Omental fat pad (tissue), 4 donors: ENCODE measurements at places on chromosomes 6 and 20. TPM values are rescaled to one million over a fixed set of nuclear protein-coding genes. Genes with fewer than 3 reads are reported as not detected.

DNA sequence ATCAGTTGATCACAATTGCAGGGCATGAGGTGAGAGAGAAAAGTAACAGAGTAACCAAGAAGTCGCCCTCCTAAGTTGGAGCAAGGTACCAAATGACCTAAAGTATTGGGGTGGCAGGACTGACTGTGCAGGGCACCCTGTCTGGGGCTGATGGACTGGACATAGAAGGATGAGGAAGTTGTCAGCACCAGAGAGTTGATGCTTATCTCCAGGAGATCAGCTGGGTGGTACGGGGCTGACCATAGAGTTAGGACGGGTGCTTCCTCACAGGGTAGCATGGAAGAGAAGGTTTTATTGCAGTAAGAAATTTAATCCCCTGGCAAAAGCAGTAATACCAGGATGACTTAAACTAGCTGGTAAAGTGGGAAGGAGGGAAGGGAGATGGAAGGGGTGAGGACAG lies 66.7 kb downstream of the TMEM170B start:
- no peak for DNase-seq

GRCh38 chr6:109332748-109333147 lies 49.5 kb downstream of the CD164 start:
- no peak for DNase-seq

GRCh38 chr6:10177704-10178103 lies 237.2 kb downstream of the TFAP2A start:
- DNase-seq, result no peak

DNA sequence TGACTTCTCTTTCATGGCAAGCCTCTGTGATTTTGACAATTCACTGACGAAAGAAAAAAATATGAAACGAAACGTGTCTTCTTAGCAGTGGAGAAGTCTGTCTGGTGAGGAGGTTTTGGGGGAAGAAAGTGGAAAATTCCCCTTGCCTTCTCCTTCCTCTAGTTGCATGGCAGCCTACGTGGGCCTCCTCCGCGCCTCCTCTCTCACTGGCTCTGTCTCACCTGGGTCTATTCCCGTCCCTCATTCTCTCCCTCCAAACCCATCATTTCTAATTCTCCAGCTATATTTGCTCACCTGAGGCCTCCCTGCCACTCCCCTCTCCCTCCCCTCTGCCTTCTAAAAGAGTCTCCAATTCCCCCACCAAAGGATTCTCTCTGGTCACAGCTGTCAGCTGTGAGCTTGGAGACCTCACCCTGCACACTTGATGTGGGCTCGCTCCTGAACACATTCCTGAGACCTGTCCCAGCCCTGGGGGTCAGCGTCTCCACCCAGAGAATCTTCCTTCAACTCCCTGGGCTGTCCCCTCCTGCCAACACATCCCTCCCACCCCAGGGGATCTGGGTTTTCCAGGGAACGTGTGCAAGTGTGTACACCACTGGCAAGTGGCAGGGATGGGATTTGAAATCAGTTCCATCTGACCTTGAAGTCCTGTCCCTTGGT lies 159.6 kb upstream of the PMEPA1 start:
- DNase-seq, result no peak

- peak; percentile 56 for DNase-seq
Observed at GRCh38 chr6:40308533-40309306, 278.4 kb downstream of the LRFN2 start.

DNA sequence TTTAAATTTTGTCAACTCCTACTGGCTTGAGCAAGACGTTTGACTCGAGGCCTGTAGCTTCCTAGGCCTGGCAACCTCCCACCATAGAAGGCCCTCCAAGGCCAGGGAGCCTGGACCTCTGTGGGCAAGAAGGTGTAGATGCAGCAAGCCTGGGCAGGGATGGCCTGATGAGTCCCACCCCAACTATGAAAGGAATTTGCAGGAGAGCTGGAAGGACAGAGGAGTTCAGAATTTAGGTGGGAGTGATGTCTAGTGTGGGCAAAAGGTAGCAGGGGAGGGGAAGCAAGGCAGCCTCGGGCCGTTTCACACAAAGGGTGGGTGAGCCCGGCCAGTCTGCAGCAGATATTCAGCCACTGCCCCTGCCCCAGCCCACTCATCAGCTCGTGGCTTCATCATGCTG lies 245.2 kb downstream of the CDH26 start:
- DNase-seq, result no peak

DNA sequence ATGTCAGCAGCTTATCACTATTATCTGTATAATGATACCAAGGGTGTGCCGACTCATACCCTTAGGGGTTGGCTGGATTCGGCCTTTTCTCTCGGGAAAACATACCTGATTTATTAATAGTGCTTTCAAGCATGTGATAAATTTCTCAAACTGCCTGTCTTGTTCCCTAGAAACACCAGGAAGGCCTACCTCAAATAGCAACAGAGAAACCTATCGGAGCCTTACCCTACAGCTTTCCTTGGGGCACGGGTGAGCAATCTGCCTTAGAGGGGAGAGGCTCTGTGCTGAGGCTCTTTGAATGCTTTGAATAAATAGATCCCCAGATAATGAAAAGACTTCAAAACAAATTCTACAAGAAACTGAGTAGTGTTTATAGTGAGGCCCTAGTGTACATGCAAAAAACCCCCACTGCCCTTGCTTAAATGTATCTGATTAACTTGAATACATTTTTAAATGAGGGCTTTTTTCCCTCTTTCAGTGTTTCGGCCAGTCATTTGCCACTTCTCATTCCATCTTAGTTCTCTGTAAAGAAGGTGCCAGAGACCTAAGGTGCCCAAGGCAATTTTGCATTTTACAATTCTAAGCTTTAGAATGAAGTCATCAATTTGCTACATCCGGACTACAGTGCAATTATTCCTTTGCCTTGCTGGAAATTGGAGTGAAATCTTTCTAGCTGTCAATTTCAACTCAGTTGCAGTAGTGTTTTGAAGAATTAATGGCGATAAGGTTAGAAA lies 320.1 kb downstream of the ESR1 start:
- DNase-seq, result no peak

DNA sequence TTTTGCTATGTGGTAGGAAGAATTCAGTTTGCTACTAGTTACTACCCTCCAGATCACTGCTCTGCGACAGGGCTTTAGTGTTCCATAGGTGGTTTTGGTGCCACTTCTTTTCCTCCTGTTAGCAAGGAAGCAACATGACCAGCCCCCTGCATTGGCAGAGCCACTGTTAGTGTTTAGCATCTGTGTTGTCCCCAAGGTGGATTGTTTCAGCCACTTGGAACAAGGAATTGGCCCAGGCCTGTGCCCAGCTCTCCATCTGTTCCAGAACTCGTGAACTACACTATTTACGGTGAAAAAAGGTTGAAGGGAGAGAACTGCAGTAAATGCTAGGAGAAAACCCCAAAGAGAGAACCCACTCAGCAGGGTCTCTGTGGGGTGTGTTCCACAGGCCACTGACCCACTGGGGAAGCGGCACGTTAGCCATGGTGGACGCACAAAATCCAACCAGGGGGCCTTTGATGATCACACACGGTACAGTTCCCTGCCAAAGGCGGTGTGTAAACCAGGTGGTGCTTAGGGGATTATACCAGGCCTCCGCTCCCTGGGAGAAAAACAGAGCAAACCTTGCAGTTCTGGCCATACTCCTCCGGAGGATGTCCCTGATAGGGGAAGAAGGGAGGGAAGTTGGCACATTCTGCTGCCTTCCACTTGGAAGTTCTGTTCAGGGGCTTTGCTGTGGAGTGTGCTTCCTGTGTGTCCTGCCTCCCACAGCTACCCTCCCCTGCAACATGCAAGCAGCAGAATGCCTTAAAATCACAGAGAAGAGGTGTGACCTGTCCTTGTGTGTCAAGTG lies 72.3 kb downstream of the LYRM2 start:
- DNase-seq, result no peak

GRCh38 chr20:12014736-12015135 lies 97.0 kb downstream of the BTBD3 start:
- no peak for DNase-seq

DNA sequence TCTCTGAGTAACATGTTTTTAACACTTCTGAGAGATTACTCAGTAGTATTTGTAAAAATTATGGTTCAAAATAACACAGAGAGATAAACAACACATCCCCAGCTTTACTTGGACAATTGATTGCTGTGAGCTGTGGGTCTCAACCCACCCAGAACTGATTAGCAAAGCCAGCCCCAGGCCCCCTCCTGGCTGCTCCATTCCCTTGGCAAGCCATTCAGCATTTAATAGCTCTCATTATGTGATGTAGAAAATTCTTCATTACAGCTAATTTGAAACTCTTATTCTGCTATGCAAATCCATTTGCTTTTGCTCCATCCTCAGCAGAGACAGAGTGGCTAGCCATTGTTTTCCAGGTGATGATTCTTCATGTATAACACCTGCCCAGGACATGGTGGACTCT lies 16.6 kb upstream of the SIRT5 start:
- no peak for DNase-seq

EPHA7 gene
- not detected for total RNA-seq

DNA sequence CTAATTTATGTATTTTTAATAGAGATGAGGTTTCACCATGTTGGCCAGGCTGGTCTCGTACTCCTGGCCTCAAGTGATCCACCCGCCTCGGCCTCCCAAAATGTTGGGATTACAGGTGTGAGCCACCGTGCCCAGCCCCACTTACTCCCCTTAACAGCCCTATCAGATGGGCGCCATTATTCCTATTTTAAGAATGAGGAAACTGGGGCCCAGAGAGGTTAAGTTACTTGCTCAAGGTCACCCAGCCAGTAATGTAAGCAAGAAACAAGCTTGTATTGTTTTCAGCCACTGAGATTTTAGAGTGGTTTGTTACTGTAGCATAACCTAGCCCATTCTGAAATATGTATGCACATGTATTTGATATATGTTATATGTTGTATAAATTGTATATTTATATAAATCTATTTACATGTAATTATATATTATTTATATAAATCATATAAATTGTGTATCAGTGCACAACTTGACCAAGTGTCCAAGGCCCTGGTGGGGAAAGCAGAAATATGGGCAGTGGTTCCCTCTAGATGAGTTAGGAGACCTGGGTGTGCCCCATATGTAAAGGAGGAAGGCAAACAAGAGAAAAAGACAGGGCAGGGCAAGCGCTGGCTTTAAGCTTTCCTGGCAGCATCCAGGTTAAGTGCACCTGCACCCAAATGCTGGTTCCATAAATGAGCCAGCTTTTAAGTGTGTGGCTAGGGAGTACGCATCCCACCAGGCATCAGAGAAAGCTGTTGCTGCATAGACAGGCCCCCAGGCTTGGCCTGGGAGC lies 1.2 kb upstream of the GUCA1A start:
- DNase-seq, result no peak

MAS1 gene
- not detected for total RNA-seq

PROKR2 gene
- not detected for total RNA-seq

DNA sequence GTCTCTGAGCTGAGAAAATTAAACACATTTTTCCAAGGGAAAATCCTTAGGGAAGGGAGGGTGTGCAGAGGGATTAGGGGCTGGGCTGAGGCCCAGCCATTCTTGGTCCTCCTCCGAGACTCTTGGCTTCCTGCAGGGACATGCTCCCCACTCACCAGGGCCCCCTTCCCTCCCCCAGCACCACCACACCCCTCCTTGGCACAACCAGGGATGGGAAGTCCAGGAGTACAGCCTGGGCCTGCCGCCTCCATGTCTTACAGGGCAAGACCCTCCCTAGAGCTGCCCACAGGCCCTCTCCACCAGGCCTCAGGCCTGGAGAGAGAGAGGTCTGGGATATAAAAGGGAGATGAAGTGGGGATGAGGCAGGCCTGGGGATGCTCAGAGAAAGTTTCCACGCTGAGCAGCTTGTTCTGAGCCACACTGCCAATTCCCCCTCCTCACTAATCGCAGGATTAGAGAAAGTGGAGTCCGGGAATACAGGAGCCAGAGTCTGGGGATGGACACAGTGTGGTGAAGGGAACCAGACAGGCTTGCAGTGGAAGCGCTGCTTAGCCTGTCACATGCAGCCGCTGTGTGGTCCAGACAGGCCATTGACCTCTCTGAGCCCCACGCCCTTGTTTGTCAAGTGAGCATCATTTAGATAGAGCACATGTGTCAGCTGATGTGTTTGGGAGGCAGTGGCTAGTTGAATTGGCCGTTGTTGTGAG lies 105.5 kb downstream of the MRPL14 start:
- DNase-seq, result peak; percentile 21

KIF6 gene
- total RNA-seq, result 0.38 TPM

DNA sequence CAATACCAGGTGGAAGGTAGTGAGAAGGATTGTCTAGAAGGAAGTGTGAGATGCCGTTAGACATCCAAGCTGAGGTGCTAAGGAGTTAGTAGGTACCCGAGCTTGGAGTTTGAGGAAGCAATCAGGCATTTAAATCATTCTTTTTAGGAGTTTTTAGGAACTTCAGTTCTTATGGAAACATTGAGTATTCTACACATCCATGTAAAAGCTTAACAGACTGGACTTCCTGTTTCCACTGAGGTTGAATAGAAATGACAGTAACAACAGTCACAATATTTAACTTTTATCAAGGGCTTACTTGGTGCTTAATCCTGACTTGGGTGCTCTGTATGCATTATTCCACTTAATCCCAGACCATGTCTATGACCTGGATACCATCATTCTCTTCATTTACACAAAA lies 136.4 kb downstream of the UST start:
- no peak for DNase-seq

DNA sequence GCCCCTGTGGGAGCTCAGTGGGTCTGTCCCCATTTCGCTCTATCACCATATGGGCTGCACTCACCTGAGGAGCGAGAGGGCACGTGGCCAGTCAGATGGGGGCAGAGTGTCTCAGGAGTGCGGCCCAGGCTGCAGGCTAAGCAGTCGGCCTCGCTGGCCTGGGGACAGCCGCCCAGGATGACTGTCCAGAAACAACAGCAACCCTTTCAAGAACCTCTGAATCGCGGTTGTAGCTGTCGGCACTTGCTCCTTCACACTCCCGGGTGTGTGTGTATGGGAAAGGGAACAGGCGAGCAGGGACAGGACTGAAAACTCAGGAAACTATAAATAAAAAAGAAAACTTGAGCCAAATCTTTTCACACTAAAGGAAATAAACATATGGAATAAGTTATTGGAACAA lies 63.1 kb downstream of the TFAP2A start:
- DNase-seq, result no peak

DNA sequence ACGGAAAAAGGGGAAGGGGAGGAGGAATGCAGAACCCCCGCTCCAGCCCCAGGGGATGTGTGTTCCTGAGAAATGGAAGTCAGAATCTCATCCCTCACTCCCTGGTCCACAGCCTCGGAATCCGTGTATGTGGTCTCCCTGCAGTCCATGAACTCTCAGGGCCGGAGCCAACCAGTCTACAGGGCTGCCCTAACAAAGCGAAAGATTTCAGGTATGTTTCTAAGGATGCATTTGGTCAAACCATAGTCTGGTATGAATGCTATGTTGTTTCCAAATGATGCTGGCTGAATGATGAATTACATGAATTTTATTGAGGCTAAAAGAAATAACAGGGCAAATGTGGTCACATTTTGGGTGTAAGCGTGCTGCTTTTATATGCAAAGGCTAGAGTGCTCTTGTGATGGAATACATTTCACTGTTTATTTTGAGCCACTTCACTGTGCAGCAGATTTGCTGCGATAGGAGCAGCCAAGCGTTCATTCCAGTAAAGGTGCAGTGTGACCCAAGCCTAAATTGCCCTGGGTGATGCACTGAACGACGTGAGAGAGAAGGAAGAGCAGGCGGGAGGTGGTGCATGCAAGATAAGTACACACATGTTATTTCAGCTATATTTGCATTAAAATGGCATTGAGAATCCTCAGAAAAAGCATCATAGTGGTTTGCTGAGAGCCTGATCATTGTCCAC lies 52.4 kb downstream of the FNDC1 start:
- no peak for DNase-seq
